Cardiac muscle cell (in vitro differentiated cells and primary cell): ENCODE measurements at places on chromosomes 7 and 10. TPM values are rescaled to one million over a fixed set of nuclear protein-coding genes. Genes with fewer than 3 reads are reported as not detected.

Gene LZTS2
- polyA plus RNA-seq = 128 and 129 TPM in 2 replicates

Gene TAF6
- 99.4 and 112 TPM in 2 replicates for polyA plus RNA-seq

Gene PLCE1
- polyA plus RNA-seq = 1.6 and 3.0 TPM in 2 replicates

Gene CTAGE4
- 0.21 TPM in 1 of 2 replicates, not detected in the other for polyA plus RNA-seq

Gene COL26A1
- 12.5 and 36.7 TPM in 2 replicates for polyA plus RNA-seq

Gene ABCB8
- 18.4 and 20.4 TPM in 2 replicates for polyA plus RNA-seq

Gene TRIM50
- polyA plus RNA-seq = not detected in 2 replicates

Gene POR
- 87.9 and 101 TPM in 2 replicates for polyA plus RNA-seq

Gene GIMAP5
- polyA plus RNA-seq = 0.22 and 1.3 TPM in 2 replicates

Gene DYNC1I1
- 20.6 and 21.9 TPM in 2 replicates for polyA plus RNA-seq

Gene FFAR4
- polyA plus RNA-seq = not detected in 2 replicates

DNA sequence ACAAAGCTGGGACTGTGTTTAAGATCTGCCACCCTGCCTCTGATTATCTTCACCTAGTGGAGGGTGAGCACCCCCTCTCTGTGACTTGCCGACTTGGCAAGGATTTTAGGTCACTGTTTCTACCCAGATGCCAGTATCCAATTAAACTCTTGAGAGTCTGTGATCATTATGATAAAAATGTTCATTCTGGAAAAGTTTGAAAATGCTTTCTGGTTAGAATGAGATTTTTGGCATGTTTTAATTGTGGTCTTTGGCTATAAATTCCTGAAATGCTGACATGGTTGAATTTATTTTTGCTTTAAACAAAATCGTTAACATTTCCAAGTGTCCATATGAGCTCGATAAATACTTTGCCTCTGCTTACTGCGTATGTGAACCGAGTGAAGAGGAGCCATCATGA is 221.4 kb downstream of the BICC1 start:
- no peak for DNase-seq

- peak; percentile 94 for DNase-seq
Measured at GRCh38 chr10:21315645-21316220, 209.7 kb downstream of the SKIDA1 start.

DNA sequence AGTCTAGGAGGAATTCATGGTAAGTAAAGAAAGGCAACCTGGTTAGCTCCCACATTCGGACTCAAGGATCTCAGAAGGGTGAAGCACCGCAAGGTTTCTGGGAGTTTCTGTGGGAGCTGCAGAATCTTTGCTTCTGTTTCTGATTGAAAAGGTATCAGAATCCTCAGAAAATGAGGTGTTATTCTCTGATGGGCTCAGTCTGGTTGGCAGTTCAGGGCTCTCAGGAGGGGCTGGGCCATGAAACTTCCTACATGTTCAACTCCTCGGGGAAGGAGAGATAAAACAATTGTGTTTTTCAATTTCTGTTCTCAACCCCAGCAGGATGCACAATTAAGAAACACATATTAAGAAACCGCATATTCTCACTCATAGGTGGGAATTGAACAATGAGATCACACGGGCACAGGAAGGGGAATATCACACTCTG is 9.1 kb downstream of the OR2A7 start:
- no peak for DNase-seq

DNA sequence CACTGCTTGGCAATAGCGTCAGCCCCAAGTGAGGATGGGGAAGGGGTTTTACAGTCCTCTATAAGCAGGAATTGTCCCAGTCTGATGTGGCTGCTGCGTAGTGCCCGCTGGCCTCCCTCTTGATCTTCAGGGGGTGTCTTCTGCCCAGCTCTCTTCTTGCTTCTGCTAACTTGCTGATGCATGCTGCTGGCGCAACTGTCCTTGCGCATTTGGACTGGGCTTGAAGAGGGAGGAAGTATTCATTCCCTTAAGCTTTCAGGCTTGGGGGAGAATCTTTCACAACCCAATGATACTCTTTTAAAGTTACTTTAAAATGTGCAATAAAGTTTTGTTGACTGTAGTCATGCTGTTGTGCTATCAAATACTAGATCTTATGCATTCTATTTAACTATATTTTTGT is 10.3 kb downstream of the GALNT11 start:
- DNase-seq = no peak

DNA sequence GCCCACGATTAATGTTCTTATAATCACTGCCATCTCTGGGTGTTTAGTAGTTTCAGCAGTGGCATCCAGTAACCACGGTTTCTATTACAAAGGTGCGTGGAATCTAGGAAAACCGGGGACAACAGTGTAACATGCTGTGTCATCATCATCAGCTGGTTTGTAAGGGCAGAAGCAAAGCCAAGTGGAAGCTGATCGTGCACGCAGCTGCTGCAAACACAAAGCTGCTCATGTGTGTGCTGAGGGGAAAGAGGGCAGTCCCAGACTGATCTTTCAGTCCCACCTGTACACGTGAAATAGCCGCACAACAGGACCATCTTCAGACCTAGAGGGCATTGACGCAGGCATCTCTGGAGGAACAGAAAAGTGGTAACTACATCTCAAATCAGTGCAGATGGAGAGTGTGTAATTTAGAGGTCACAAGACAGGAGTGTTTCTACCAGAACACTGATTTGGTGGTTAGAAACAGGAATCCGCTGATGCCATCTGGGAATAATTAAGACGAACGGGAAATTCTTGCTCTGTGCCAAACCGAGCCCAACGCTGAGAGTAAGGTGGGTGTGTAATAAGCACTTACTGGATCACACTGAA is 13.4 kb downstream of the ANKRD16 start:
- no peak for DNase-seq

GRCh38 chr10:14595526-14596182 is 179.0 kb downstream of the FAM107B start:
- DNase-seq = no peak

GRCh38 chr10:15897287-15897686 is 37.0 kb upstream of the MINDY3 start:
- no peak for DNase-seq

DNA sequence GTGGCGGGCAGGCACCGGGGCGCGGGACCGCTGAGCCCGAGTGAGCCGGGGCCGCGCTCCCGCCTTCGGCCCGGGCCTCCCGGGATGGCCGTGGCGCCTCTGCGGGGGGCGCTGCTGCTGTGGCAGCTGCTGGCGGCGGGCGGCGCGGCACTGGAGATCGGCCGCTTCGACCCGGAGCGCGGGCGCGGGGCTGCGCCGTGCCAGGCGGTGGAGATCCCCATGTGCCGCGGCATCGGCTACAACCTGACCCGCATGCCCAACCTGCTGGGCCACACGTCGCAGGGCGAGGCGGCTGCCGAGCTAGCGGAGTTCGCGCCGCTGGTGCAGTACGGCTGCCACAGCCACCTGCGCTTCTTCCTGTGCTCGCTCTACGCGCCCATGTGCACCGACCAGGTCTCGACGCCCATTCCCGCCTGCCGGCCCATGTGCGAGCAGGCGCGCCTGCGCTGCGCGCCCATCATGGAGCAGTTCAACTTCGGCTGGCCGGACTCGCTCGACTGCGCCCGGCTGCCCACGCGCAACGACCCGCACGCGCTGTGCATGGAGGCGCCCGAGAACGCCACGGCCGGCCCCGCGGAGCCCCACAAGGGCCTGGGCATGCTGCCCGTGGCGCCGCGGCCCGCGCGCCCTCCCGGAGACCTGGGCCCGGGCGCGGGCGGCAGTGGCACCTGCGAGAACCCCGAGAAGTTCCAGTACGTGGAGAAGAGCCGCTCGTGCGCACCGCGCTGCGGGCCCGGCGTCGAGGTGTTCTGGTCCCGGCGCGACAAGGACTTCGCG is 534 bp downstream of the FZD9 start:
- peak; percentile 16 for DNase-seq

- no peak for DNase-seq
Measured at GRCh38 chr7:17313194-17313593, 14.7 kb downstream of the AHR start.

GRCh38 chr10:4058514-4059029 is 273.6 kb upstream of the KLF6 start:
- no peak for DNase-seq

DNA sequence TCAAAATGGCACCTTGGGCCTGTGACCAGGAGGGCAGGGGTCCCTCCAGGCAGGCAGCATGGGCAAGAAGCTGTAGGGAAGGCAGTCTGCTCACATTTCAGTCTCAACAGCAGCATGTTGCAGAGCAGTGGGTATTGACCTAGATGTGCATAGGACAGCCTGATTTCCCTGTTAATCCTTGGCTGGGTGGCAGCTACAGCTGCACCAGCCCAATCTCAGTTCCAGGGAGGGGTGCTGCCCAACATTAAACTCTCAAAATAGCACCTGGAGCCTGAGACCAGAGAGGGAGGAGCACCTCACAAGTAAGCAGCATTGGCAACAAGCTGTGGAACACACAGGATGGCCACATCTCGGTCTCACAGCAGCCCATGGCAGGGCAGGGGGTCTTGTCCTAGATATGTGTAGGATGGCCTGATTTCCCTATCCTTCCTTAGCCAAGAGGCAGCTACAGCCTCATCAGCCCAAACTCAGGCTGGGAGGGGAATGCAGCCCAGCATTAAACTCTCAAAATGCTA is 10.3 kb downstream of the TMEM140 start:
- DNase-seq = no peak

- DNase-seq = no peak
Measured at GRCh38 chr7:27636326-27637006, 26.2 kb downstream of the HIBADH start.

GRCh38 chr7:37040330-37040729 is 316.0 kb upstream of the AOAH start:
- DNase-seq = no peak

GRCh38 chr7:41568135-41568534 is 134.8 kb downstream of the INHBA start:
- no peak for DNase-seq

DNA sequence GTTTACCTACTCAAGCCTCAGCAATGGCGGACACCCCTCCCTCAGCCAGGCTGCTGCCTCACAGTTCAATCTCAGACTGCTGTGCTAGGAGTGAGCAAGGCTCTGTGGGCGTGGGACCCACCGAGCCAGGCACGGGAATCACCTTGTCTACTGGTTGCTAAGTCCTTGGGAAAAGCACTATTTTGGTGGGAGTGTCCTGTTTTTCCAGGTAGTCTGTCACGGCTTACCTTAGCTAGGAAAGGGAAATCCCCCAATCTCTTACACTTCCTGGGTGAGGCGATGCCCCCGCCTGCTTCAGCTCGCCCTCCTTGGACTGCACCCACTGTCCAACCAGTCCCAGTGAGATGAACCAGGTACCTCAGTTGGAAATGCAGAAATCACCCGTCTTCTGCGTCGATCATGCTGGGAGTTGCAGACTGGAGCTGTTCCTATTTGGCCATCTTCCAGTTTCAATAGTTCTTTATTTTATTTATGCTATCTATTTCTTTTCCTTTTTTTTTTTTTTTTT is at the start of gene HYAL4:
Gene HYAL4 (plus strand): TSS at position 458 of the 508 bp plus-strand sequence. CDS start 23,105 bp downstream, outside the sequence.
- DNase-seq = no peak

GRCh38 chr7:82360591-82361368 is 82.8 kb downstream of the CACNA2D1 start:
- peak; percentile 14 for DNase-seq

- no peak for DNase-seq
Measured at GRCh38 chr7:119623427-119623826, 649.5 kb upstream of the KCND2 start.

DNA sequence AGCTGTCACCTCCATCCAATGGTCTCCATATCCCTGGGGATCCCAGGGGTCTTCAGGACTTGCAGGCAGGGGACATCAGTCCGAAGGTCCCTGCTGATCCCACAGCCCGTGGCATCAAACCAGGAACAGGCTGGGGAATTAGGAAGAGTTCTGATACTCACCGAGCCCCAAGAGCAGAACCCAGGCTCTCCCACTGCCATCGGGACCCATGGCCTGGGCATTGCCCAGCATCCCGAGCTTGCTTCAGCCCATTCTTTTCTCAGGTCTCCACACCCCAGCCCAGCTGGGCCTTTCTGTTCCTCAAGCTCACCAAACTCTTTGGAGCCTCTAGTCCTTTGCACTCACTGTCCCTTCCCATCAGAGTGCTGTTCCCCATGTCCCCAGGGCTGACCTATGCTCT is 280.9 kb downstream of the GRID1 start:
- no peak for DNase-seq

DNA sequence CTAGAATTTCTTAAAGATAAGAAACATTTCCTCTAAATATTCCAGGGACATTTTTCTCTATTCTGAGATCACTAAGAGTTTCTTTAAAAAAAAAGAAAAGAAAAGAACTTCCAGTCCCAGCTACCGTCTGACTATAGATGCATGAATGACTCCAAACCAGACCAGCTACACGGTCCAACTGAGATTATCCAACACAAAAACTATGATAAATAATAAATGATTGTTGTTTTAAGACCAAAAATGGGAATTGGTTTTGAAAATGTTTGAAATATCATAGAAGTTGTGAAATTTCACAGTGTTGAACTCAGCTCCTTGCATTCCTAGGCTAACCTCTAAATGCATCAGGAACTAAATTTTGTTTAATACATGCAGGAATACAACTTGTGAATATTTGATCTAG is 1619.6 kb upstream of the LRRTM3 start:
- DNase-seq = peak; percentile 7

GRCh38 chr7:45702751-45703150 is 128.6 kb downstream of the ADCY1 start:
- DNase-seq = no peak

- no peak for DNase-seq
Measured at GRCh38 chr7:35781767-35782515, 18.9 kb upstream of the SEPTIN7 start.

GRCh38 chr7:6637544-6638229 is 569 bp downstream of the ZNF316 start:
- DNase-seq = peak; percentile 24

- no peak for DNase-seq
Measured at GRCh38 chr7:6158424-6159096, 113.9 kb downstream of the CYTH3 start.

DNA sequence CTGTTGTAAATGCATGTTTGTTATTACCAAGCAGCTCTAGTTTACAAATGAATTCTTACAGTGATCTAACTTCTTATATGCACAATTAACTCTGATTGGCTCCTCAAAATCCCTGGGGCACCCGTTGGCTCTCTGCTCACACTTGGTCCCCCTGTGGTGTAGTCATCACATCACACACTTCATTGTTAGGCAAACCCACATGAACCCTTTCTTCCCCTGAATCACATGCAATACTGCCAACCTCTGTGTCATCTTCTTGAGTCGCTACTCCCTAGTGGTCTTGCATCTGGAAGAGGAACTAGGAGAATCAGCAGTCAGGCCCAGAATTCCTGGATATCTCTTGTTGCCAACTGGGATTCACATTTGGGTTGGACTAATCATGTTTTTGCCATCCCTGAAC is 73.1 kb downstream of the CD36 start:
- DNase-seq = no peak

GRCh38 chr7:109751241-109751640 is 1181.6 kb downstream of the DNAJB9 start:
- no peak for DNase-seq
